ENCODE measurements at places on chromosomes 12 and 14. TPM values are rescaled to one million over a fixed set of nuclear protein-coding genes. Genes with fewer than 3 reads are reported as not detected.

MYBPC1 gene
- total RNA-seq: not detected

KHNYN gene
- 66.9 TPM for total RNA-seq

NKX2-1 gene
- 9.1 TPM for total RNA-seq

KLC1 gene
- total RNA-seq: 157 TPM

SRGAP1 gene
- total RNA-seq: 6.0 TPM

SLC7A8 gene
- 19.0 TPM for total RNA-seq

MSRB3 gene
- total RNA-seq: 2.1 TPM

SLCO1A2 gene
- total RNA-seq: not detected

KCNA1 gene
- total RNA-seq: not detected

DNAI7 gene
- total RNA-seq: not detected

C1R gene
- 8.8 TPM for total RNA-seq

B3GNT4 gene
- 3.4 TPM for total RNA-seq

KRT74 gene
- 0.33 TPM for total RNA-seq

KRT78 gene
- 2.2 TPM for total RNA-seq

SLC25A47 gene
- total RNA-seq: not detected

HSPB8 gene
- total RNA-seq: 3.4 TPM

GPR137C gene
- total RNA-seq: not detected

CSRNP2 gene
- 13.2 TPM for total RNA-seq

BHLHE41 gene
- 0.35 TPM for total RNA-seq

ADCY6 gene
- 18.2 TPM for total RNA-seq

KRT6A gene
- 9,998 TPM for total RNA-seq

SLC10A1 gene
- total RNA-seq: not detected

YEATS4 gene
- 40.9 TPM for total RNA-seq

SERPINA12 gene
- total RNA-seq: not detected

SLC6A12 gene
- not detected for total RNA-seq

AMN1 gene
- 10.8 TPM for total RNA-seq

ST8SIA1 gene
- total RNA-seq: 0.23 TPM

KRT82 gene
- total RNA-seq: not detected

FOXA1 gene
- 35.8 TPM for total RNA-seq

SPATS2 gene
- total RNA-seq: 17.2 TPM

CLEC4C gene
- total RNA-seq: not detected

SLC39A5 gene
- not detected for total RNA-seq

MGAT4C gene
- total RNA-seq: not detected

CCT2 gene
- total RNA-seq: 196 TPM

LHX5 gene
- 0.28 TPM for total RNA-seq

MMP17 gene
- 7.8 TPM for total RNA-seq

ZDHHC22 gene
- not detected for total RNA-seq

KCNMB4 gene
- total RNA-seq: 2.0 TPM
